Stimulated activated CD8-positive, alpha-beta memory T cell treated with anti-CD3 and anti-CD28 coated beads, Interleukin-4, amount 100 ng/mL, for 4 hours (primary cell): ENCODE measurements at places on chromosomes 12 and 14.

DNA sequence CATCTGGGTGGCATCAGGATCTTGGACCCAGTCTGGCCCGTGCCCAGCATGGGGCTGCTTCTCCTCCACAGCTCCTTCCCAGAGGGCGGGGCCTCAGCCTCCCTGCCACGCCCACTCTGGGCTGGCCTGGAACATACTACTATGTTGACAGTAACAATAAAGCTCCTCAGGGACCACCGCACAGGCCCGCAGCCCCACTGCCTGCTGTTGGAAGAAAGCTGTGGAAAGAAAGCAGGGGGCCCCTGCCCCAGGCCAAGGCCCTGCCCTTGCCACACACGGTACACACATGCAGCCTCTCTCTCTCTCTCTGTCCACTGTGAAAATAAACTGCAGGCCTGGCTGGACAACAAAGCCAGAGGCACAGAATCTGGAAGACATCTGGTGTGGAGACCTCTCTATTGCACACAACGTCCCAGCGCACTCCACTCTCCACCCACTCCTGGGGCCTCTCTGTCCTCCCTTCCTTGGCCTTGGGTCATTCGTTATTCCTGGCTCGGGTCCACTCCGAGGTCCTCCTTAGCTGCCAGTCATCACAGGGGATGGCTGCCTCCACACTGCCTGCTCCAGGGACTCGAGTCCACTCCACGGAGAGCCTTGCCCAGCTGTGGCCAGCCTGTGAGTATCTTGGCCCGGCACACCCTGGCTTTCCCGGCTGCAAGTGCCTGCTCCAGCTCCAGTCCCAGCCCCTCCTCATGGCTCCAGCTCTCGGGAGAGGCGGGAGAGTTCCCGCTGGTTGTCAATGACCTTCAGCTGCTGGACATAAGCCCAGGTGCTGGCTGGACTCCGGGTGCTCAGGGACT, 11.8 kb upstream of the ENDOU start:
- DNase-seq: no peak

- DNase-seq: no peak
Measured at GRCh38 chr12:132276066-132276826, 53.1 kb downstream of the GALNT9 start.

DNA sequence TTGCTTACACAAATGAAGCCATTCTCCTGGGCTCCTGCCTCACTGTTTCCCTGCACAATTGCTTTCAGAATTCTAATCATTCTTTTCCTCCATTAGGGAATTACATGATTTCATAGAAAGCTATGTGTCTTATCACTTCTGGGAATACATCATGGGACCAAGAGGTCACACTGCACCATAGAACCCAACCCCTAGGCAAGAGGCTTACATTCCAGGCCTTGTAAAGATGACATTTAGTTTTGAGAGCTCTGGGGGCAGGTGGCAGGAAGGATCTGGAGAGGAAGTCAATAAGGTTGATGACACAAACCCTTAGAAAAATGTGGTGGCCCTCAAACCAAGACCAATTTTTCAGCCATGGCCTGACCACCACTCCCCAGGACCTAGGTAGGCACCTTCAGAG, 57.1 kb downstream of the NUAK1 start:
- DNase-seq: no peak

DNA sequence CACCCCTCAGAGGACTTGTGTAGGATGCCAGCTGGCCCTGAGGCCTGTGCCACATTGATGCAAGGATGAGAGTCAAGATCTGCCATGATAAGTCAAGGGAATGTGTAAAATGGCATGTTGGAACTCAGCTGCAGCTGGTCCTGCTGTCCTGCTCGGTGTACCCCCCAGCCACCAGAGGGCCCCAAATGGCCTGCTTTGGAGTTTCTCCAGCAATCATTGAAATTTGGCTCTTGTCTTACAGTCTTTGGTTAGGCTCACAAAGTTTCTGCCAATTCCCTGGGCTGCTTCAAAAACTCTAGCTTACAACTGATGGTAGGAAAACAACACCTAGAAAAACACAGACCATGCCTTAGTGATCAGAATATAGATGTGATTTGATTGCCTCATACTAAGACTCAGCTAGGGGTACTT, 76.8 kb downstream of the HSD17B6 start:
- no peak for DNase-seq

DNA sequence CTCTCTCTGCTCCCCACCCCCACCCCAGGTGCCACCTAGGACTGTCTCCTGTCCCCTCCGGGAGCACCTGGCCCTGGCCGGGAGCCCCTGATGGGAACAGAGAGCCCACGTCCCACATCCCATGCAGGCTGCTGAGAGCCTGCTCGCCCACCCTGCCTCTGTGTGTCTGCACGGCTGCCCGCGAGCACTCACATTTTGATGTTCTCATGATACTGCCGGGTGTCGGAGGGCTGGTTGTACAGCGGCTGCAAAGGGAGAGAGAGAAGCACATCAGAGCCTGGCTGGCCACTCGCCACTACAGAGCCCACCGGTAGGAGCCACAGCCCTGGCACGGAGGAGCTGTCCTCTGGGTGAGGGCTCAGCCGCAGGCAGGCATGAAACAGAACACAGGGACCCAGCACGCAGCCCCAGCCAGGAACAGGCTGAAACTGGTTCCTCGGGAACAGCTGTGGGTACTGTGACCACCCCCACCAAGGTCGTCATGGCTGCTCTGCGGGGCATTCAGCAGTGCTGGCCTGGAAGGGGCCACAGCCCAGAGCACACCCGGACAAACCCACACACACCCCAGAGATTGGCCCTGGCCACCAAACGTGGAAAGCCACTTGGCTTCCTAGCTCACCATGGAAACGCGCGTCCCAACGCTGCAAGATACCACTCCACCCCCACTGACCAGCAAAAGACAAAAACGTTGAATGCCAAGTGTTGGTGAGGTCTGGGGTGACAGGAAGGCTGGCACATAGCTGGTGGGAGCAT, 117.6 kb downstream of the NCOR2 start:
- DNase-seq: no peak

DNA sequence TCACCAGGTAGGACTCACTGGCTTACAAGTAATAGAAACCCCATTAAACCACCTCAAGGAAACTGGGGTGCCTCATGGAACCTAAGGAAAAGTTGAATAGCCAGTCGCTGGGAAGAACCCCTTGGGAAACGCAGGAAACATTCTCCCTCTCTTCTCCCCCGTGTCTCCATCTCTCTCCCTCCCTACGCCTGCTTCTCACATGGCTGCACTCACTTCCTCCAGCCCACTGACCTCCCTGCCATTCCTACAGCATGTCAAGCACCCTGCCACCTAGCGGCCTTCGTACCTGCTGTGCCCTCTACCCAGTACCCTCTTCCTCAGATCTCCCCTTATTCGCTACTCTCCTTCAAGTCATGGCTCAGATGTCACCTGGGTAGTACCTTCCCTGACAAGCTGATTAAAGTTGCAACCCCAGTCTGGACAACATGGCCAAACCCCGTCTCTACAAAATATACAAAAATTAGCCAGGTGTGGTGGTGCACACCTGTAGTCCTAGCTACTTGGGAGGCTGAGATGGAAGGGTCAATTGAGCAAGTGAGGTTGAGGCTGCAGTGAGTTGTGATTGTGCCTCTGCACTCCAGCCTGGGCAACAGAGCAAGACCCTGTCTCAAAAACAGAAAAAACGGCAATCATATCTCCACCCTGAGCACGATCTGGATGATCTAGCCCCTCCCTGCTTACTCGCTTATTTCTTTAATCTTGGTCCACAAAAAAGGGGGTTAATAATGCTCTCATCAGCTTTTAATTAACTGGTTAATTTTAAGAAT, 6.4 kb upstream of the DTX1 start:
- DNase-seq: no peak

DNA sequence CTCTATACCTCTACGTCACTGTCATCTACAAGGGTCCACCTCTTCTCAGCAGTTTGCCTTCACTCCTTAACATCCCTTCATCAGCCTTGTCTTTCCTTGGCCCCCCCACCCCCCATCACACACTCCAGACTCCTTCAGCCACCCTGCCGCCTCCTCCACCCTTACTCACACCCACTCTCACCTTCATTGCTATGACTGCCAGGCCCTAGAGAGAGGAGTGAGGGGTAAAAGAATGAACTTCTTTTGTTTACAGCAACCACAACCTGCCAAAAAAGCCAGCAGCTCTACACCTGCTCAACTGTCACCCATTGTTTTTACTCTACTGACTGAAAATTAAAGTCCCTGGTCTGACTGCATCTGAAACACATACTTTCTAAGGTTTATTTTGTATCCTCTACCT, 112.8 kb downstream of the DUSP6 start:
- no peak for DNase-seq

GRCh38 chr12:123120452-123121166, 30.3 kb downstream of the PITPNM2 start:
- no peak for DNase-seq

GRCh38 chr12:77816196-77816595, 14.5 kb upstream of the NAV3 start:
- DNase-seq: no peak

DNA sequence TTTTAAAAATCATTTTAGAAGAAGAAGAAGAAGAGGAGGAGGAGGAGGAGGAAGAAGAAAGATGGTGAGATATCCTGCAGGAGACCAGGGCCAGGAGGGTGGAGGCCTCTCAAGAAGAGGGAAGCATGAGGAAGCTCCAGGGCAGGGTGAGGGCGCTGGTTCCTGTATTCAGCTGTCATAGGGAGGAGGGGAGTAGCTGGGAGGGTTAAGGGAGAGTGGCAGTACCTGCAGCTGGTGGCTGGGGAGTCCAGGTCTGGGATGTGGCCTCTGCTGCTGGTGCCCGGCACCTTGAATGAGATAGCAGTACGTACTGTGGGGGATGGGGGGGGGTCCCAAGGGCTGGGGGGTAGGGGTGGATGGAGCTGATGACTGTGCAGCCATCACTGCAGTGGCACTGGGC, 9.8 kb downstream of the RBP5 start:
- DNase-seq: no peak

DNA sequence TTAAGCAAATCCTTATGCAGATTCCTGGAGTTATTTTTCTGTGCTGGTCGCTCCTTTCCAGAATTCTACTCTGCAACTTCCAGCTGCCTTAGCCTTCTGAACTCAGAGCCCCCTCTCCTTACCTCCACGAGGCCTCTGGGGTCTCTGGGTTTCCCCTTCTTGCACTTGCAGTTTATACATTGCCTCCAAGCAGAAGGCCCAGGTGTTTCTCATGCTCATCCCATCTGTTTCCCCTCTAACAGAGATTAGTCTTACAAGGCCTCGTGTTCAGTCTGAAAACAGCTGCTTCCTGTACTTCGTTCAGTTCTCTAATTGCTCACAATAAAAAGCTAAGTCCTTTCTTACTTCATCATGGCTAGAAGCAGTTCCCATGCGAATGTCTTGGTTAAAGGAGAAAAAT, 134.4 kb upstream of the FGD4 start:
- DNase-seq: no peak

DNA sequence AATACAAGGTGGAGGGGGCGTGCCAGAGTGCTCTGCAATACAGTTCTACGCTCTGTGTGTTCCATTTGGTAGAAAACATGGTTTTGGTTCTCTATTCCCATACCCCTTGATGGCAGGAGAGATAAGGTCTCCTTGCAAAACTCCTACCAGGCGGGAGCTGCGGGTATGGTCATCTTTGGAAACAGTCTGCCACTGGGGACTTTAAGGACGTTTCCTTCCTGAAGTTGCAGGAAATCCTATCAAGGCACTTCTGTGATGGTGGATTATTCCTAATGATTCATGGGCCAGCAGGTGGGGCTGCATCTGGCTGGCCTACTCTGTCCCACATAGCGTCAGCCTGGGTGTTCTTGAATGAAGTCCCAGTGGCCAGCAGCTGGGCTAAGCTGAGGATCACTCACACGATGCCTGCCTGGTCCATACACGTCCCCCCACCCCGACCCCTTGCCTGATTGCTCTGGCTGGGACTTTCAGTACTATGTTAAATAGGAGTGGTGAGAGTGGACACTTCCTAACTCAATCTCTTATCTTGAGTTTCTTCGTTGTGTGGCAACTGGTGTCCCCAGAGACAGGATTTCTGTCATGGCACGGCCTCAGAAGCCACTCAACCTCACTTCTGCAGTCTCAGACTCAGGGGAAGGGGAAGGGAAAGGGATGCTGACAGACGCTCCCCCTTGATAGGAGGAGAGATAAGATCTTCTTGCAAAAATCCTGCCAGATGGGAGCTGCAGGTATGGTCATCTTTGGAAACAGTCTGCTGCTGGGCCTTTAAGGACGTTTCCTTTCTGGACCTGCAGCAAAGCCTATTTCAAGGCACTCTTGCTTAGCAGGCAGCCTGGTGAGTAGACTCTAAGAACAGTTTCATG, 61.0 kb upstream of the FKBP4 start:
- DNase-seq: no peak

- DNase-seq: no peak
Measured at GRCh38 chr14:97832776-97833175, 1035.6 kb downstream of the VRK1 start.

DNA sequence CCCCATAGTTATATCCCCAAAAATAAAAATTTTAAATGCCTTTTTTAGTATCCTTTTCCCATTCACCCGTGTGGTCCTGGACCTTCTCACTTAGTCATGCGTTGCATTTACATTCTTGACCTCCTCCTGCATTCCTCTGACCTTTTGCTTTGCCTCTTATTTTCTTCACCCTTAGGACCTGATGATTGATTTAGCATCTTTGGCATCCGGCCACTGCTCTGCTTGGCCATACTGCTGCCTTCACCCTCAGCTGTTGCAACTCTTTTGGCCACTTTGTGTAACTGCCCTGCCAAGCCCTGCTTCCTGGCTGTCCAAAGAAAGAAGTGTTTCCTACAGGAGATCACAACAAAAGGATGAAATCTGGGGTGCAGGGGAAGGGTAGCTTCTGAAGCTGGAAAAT, 48.8 kb upstream of the SLC38A4 start:
- DNase-seq: no peak

DNA sequence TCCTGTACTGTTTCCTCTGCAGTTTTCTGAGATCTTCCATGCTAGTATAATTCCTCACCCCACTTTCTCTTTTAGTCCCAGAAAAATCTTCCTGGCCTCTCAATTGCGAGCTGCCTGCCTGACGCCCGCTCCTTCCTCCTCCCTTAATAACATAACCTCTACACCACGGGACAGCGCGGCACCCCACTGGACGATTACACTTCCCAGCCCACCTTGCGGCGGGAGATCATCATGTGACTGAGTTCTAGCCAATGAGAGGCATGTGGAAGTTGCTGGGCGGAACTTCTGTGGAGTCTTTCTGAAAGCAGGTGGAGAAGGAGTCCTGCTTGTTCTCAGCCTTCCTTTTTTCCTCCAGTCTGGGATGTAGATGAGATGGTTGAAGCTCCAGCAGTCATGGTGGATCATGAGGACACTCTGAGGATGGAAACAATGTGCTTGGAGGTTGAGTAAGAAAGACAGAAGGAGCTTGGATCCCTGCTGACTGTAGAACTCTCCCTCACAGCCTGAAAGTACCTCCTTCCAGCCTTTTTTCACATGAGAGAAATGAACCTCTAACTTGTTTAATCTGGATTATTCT, 133.6 kb upstream of the VRK1 start:
- no peak for DNase-seq

DNA sequence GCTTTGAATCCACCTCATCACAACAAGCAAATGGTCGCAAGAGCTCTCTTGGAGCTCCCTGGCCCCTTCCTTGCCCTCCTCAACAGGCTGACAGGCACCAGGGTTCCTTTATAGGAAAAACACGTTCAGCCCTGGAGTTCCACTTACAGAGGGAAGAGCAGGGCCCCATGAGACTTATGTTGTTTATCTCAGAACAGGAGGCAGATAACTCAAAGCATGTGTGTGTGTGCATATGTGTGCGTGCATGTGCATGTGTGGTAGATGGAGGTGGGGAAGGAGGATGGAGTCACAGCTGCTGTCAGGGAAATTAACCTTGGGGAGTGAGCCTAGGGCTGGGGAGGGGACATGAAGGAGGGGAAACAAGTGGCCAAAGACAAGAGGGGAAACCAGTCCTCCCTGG, 138.1 kb downstream of the DPF3 start:
- no peak for DNase-seq
